ENCODE measurements at places on chromosomes 5 and 9.

- no peak for DNase-seq
Observed at GRCh38 chr5:52725065-52725746, 62.5 kb upstream of the ITGA1 start.

- DNase-seq, result no peak
Observed at GRCh38 chr9:118263949-118264348, 559.7 kb downstream of the TLR4 start.

- no peak for DNase-seq
Observed at GRCh38 chr9:15738011-15738410, 185.2 kb downstream of the CCDC171 start.

DNA sequence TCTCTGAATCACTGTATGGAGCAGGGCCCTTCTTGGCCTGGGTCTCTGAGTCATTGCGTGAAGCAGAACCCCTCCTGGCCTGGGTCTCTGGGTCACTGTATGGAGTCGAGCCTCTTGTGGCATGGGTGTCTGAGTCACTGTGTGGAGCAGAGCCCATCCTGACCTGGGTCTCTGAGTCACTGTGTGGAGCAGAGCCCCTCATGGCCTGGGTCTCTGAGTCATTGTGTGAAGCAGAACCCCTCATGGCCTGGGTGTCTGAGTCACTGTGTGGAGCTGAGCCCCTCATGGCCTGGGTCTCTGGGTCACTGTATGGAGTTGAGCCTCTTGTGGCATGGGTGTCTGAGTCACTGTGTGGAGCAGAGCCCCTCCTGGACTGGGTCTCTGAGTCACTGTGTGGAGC is 94.0 kb upstream of the RAPGEF1 start:
- no peak for DNase-seq

DNA sequence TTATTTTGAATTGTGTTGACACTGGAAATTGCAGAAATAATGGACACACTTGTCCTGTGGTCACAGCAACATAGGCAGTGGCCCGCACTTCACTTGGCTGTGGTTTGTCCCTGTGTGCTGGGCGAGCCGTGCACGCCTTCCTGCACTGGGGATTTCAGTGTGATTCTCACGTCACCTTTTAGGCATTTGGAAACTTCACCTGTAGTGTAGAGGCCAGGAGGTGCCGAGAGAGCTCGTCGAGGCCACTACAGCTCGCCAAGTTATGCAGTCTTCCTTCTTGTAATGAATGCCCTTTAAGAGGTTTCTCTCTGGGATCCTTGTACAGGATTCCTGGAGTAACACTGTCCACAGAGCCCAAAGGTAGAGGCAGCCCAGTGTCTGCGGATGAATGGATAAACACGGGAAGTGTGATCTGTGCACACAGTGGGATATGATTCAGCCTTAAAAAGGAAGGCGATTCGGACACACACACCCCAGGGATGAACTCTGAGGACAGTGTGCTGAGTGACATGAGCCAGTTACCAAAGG is 14.7 kb downstream of the TRAF2 start:
- DNase-seq, result no peak
